ENCODE measurements at places on chromosomes 5 and 9.

DNA sequence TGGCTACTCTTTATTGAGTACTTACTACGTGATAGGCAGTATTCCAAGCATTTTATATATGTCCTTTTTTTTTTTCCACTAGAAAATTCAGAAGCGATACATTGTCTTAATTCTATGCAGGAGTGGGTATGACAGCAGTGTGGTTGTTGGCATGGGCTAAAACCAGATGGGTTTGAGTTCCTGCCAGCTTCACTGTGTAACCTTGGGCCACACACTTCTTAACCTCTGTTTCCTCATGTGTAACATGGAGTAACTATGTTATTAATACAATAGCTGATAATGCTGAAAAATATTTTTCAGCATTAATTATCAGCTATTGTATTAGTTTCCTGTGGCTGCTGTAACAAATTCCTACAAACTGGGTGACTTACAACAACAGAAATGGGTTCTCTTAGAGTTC lies 12.0 kb downstream of the SNX18 start:
- no peak for DNase-seq

DNA sequence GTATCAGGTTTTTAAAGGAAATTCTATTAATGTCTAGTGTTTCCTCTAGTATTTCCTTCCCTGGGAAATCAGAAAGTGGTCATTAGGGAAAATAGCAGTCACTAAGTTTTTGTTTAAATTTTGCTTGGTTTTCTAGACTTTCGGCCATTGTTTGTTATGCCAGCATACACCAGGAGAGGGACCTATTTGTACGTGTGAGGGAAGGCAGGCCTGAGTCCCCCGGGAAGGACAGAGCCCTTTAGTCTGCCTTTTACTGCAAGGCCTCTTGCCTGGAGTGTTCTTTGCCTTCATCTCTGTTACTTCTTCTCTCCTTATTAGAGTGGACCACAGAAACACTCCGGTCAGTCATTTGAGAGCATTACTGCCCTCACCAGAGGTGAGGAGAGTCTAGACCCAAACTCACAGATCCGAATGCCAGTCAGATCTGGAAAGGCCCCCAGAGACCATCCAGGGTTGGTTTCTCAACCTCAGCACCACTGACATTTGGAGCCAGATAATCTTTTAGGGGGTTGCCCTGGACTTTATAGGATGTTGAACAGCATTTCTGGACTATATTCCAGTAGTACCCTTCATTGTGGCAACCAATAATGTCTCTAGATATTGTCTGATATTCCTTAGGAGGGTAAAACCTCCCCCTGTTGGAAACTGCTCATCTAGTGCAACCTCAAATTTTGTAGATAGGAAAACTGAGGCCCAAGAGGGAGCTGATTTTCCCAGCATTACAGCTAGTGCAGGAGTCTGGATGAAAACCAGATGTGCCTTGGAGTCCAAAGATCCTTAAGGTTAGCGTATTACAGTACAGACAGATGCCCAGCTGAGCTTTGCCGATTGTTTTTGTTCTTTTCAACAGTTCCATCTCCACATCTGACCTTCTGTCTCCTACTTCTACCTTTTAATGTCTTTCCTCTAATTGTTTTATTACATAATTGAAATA lies 93.0 kb upstream of the NIPAL4 start:
- no peak for DNase-seq

- DNase-seq: no peak
Measured at GRCh38 chr5:95022967-95023695, 261.8 kb downstream of the MCTP1 start.

DNA sequence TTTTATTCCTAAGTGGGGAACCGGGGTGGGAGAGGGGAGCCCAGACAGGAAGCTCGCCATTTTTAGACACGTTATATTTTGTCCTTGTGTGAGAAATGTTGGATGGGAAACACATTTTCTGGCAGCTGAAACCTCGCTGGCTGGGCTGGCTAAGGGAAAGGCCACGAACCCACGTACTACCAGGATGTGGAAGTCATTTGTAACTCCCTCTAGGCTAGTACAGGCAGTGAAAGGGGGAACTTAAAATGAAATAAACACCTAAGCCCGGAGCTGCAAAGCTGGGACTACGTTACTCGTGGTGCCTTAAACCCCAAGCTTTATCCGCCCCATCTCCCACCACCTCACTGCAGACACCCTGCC lies 42.5 kb downstream of the TMEM174 start:
- no peak for DNase-seq

DNA sequence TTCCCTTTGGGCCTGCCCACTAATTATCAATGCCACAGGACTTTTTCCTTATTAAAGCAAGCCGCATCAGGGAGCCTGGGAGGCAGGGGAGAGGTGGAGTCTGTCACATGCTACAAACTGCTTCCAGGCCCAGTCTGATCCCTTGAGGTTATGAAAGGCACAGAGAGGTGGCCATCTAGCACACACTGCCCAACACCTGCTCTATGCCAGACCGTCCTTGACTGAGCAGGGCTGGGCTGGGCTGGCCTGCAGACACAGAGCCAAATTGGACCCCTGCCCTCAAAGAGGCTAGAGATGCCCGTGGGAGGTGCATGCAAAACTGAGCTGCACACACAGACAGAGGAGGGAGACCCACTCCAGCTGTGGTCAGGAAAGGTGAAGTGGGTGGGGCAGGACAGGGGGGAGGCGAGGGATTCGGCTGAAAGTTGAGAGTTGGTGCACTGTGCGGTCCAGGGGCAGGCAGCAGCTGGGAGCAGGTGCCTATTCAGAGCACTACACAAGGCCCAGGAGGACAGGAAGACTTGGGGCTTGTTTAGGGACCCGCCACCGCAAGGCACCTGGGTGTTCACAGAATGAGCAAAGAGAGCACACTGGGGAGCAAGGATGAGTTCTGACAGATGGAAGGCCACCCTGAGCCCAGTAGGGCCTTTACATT lies 36.4 kb upstream of the TCF7 start:
- no peak for DNase-seq

DNA sequence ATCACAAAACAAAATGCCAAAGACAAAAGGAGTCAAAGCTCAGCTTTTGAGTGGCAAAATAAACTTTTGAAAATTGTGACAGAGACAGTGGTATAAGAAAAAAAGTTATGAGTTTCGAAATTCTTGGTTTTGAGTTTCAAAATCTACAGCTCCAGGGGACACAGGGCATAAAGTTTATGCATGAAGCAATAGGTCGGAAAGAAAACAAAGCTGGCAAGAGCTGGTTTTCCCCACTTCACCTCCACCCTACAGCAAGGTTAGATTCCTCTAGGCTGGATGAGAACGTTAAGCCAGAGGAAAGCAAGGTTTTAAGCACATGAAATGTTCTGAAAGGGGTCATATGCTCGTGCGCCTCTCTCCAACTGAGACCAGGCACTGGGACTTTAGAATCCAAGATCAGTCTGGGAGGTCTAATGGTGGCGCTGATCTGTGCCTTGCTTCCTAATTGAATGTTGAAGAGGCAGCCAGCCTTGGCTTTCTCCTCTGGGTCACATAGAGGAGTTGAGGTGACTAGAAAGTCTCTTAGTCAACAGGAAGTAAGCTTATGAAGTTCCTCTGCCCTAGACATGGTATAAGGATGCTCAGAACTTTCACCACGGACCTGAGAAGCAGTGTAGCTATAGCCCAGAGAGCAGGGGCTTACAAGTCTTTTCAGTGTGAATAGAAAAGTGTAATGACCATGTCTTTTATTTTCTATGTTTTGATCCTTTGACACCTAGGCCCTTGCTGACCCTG lies 167.7 kb upstream of the DMAC1 start:
- DNase-seq: no peak

DNA sequence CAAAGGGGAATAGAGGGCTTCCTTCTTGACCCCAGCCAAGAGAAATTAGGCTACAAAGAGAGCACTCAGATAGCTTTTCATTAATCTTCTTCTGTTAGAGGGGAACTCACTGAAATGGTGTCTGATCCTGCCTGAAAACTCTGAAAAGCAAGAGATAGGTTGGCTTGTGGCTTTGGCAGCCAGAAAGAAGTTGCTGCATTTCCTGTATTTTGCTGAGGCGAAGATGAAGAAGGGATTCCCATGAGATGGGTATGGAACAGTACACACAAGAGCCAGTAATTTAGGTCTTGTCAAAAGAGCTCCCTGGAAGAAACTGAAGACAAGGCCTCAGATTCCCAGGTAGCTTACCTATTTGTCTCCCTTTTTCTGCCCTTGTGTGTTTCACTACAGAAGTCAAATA lies 120.9 kb upstream of the TARS1 start:
- DNase-seq: no peak

All from stimulated activated CD8-positive, alpha-beta memory T cell treated with anti-CD3 and anti-CD28 coated beads, Interleukin-15, amount 100 ng/mL, for 48 hours (primary cell).